ENCODE measurements at places on chromosomes 7 and 10.

- DNase-seq = no peak
Observed at GRCh38 chr10:1163204-1163660, 107.0 kb downstream of the WDR37 start.

GRCh38 chr10:34058845-34059614 is 724.6 kb upstream of the NRP1 start:
- DNase-seq = no peak

DNA sequence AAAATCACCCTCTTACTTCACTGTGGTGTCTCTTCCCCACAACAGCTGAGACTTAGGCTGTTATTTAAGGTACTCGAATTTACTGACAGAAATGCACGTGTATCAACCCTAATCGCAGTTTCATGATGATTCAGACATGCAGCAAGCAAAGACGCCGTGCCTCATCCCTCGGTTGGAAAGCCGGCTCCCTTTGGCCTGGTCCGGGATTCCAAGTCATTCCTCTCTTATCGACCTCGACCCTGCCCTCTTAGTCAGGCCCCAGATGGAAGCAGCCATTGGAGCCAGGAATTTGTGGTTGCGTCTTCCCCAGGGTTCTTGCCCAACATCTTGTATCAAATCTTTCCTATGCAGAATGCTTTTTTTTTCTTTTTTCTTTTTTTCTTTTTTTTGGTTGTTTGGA is 229.5 kb downstream of the GATA3 start:
- DNase-seq = no peak

- no peak for DNase-seq
Observed at GRCh38 chr7:78780560-78780959, 672.9 kb downstream of the MAGI2 start.

GRCh38 chr10:119495545-119495944 is 47.0 kb downstream of the RGS10 start:
- DNase-seq = no peak

DNA sequence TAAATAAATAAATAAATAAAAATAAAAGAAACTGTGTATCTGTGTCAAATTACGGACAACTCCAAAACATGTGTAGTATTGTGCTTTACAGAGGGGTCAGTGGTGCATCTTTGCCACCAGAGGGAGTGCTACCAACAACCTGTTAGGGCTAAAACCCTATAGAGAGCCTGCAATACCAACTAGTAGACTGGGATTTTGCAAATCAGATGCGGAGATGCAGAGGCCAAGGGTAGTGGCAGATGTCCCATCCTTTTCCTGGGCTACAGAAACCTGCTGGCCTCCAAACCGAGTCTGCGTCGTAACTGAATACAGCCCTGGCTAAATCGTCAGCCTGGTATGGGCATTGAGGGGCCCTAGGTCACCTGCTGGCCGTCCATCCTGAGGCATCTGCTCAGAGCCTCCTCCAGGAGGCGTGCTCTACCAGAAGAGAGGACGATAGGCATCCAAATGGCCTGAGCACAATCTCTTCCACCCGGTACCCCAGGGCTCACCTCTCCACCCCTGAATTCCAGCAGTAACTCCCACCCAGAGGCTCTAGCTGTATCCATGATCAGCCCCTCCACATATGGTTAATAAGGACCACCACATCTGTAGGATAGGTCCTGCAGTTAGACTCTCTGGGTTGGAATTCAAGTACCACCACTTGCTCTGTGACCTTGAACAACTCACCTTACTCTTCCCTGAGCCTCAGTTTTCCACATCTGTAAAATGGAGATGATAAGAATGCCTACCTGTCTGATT is 6.2 kb upstream of the RRP12 start:
- DNase-seq = peak; percentile 79

All from RPMI8226 (cell line).